ENCODE measurements at places on chromosomes 12 and 14. TPM values are rescaled to one million over a fixed set of nuclear protein-coding genes. Genes with fewer than 3 reads are reported as not detected.
A peak's percentile ranks its signal among the peaks of the same experiment; 100 is the strongest.

CDKL1 gene
- total RNA-seq = 2.9 TPM

GPR135 gene
- 0.98 TPM for total RNA-seq

DNA sequence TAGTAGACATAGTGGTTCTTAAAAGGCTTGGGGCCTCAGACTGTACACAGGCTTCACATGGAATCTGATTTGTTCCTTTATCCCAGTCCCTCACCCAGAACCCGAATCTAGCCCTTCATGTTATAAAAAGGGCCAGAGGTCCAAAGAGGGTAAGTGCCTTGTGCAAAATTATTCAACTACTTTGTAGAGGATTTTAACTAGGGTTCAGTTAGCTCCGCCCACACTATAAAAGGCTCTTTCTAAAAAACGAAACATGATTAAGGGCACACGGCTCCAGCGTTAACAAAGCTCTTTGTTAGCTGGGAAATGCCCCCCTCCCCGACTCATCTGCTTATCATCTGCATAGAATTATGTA lies 3.2 kb upstream of the SOCS2 start:
- DNase-seq = no peak

LRTM2 gene
- not detected for total RNA-seq

RIMBP2 gene
- not detected for total RNA-seq

DNA sequence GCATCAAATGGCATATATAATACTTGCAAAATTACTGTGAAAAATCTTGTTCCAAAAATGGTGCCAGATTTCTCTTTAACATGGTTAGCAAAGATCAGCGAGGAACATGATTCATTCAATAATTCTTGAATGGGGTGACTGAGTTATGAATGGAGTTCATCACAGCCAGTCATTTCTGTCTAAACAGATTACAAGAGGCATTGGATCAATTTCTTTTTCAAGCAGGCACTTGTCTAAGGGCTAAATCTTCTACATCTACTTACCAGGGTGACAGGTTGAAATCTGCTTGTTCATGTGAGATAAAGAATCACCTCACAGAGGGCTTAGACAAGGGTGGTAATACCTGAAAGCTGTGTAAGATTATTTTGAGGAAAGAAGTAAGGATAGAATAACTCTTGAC lies 247.7 kb downstream of the ATP23 start:
- DNase-seq = no peak

DNA sequence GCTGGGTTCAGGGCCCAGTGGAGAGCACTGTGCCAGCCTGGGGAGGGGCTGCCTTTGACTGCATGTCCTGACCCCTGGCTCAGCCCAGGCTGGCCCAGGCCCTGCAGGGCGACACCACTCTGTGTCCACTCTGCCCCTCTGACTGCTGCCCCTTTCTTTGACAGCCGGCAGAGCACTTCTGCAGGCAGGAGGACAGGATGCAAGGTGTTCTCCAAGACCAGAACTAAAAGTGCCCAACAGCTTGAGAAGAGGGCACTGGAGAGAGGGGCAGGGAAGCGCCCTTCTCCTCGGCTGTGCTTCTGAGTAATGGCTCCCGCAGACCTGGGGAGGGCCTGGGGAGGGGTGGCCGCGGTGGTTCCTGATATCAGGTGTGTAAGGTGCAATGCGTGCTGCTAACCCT lies 72.7 kb downstream of the WDR20 start:
- DNase-seq = no peak

GRCh38 chr12:51517800-51518199 lies 73.2 kb upstream of the SCN8A start:
- DNase-seq = no peak

DNA sequence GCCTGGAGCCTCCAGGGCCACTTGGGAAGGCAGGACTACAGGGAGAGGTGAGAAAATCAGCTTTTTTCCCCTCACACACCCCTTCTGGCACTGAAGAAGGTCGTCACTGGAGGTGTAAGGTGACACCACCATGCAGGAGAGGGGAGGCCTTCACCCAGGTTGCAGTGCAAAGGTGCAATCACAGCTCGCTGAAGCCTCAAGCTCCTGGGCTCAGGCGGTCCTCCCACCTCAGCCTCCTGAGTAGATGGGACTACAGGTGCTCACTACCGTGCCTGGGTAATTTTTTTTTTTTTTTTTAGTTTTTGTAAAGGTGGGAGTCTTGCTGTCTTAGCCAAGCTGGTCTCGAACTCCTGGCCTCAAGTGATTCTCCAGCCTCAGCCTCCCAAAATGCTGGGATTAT lies 93.6 kb downstream of the TNFAIP2 start:
- DNase-seq = no peak

DNA sequence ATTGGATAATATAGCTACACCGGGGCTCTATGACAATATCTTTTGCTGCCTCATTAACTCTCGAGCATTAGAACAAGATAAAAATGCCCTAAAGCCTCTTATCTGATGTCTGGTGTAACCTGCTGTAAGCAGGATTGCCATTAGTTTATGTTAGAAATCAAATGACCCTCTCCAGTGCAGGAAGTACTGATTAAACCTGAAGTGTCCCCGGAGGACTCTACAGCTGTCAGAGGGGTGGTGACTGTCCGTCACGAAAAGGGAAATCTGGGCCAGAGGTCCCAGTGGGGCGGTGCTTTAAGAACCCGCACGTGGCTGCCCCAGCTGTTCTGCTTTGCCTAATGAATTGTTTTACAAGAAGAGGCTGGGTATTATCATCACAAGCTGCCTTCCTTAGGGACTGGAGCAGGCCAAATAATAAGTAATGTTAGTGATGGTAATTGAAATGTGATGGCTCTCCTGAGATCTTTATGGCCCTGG lies 55.7 kb downstream of the LIN52 start:
- DNase-seq = no peak

GPR68 gene
- 9.4 TPM for total RNA-seq

STAC3 gene
- 2.8 TPM for total RNA-seq

CYP27B1 gene
- total RNA-seq = 6.6 TPM

DNA sequence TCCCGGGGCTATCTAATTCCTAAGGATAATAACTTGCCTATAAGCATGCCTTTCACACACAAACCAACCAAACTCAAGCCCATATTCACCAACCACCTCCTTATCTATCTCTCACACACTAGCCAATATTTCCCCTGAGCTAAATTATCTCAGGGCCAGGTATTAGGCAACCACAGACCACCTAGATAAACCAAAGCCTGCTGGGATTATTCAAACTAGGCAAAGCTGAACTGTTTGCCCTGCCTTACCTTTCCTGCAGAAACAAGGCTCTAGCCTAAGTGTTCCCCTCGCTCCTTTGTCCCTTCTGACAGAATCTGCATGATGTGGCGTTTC lies 114.7 kb upstream of the EEA1 start:
- DNase-seq = no peak

DNA sequence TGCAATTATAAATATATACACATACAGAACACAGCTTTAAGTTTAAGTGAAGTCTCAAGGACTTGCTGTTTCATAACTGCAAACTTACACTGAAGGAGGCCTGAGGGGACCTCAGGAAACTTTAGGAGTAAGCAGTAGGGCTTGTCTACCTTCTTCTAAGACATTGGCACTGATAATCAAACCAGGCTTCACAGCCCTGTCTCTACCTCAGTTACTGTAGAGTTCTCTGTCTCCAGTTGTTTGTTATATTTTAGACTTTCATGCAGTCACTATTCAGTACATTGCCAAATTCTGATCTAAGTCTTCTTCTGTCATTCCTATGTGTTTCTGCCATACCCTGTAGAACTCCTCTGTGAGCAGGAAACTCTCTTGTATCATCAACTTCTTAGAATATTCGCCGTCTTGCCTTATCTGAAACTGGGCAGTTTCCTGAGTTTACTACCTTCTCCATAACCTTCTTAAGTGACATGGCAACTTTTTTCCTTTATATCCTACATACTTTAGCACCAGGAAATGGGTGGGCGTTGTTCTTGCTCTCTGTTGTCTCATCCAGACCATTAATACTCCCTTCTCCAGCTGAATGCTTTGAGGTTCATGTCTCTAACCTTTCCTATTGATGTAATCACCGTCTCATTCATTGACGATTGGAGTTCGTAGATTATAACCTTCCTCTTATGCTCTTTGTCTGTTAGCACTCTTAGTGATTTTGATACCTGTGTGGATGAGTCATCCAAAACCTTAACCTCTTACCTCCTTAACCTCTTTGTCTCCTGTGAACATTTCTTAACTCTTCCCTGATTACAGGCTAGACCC lies 11.4 kb downstream of the APAF1 start:
- peak; percentile 17 for DNase-seq

DNA sequence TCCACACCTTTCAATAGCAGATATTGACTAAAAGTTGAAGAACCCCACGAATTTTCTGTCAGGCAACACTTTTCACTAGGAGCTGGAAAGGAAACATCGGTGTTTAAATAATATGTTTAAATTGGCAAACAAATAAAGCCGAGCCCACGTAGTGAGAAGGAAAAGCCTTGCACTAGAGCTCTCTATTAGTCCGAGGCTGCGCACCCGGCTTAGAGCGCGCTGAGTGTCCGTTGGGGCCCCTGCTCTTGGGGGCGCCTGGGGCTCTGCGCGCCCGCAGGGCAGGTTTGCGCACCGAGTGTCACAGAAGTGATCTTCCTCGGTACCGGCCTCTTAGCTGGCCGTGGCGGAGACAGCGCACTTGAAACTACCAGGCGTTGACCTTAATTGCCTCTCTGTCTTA lies 6.4 kb downstream of the TTC6 start:
- no peak for DNase-seq

GRCh38 chr12:47903927-47904712 lies 674 bp downstream of the VDR start:
- DNase-seq = peak; percentile 84

TMTC1 gene
- 0.04 TPM for total RNA-seq

DNA sequence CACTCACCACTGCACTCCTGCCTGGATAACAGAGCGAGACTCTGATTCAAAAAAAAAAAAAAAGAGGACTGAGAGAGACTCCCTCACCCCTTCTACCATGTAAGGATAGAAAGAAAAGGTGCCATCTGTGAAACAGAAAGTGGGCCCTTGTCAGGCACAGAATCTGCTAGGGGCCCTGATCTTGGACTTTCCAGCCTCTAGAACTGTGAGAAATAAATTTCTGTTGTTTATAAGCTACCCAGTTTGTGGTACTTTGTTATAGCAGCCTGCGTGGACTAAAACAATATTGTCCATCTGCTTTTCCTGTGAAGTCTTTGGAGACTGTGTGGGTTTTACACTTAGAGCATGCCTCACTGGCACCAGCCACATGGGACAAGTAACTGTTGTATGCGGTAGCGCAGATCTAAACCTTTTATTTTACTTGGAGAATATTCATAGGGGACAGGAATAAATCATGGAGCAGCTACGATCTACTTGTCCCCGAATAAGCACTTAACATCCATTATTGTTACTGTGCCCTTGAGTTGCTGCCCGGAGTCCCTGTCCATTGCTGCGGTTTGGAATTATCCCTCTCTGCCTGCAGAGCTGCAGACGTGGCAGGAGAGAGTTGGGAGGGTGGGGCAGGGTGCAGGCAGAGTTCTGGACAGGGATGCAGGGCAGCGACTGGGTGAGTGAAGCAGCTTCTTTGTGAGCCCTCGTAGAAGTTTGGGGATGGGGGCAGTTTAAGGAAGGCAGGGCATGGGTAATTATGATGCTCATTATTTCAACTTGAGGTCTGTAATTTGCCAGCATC lies 52.4 kb upstream of the STON2 start:
- no peak for DNase-seq

GRCh38 chr12:26769611-26770010 lies 63.4 kb downstream of the ITPR2 start:
- no peak for DNase-seq

DNA sequence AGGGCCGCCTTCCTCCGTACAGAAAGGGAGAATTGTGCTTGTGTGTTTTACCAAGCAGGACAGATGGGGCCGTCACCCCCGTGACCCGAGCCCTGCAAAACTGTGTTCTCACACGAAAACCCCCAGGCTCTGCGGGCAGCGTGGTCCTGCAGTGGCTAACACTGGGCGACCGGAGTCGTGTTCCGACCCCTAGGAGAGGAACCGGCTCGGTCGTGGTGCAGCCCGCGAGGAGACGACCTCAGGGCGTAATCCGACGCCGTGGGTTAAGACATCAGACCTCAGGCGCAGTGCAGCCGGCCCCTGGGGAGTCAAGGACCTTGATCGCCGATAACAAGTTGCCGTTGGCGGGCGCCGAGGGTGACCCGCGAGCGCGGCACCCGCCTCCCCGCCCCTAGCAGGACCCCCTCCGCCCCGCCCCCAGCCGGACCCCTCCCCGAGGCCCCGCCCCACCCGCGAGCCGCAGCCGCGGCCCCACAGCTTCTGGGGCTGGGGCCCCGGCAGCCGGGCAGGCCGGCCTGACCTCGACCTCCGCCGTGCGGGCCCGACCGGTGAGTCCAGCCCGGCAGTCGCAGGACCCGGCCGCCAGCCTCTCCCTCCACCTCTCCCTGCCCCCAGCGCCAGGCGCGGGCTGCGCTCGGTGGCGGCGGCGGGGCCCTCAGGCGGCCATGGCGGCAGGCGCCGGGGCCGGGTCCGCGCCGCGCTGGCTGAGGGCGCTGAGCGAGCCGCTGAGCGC lies at the start of gene CHPT1:
Gene CHPT1, plus strand, starts transcription at position 444 of the 733 bp plus-strand sequence. Its CDS starts 222 bp downstream, at position 666.
- DNase-seq = peak; percentile 76

TMEM229B gene
- total RNA-seq = 1.5 TPM

EFCAB11 gene
- 4.8 TPM for total RNA-seq

DNA sequence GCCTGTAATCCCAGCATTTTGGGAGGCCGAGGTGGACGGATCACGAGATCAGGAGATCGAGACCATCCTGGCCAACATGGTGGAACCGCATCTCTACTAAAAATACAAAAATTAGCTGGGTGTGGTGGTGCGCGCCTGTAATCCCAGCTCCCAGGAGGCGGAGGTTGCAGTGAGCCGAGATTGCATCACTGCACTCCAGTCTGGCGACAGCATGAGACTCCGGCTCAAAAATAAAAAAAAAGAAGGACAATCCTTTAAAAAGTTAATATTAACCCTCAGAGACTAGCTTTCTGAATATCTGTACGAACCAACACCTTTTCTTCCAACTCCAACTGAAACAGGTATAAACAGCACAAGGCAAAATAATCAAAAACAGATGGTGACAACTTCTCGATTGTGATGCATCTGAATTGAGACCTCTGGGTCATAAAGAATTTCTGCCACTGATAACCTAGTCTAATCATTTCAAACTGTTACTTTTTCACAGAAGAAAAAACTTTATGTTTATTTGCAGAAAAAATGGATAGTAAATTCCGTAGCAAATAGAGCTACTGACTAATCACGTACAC lies 27.8 kb downstream of the CLIP1 start:
- no peak for DNase-seq

- DNase-seq = no peak
Observed at GRCh38 chr12:10998204-10998603, at the start of gene TAS2R20. Gene TAS2R20 (minus strand): TSS chr12:10998304. CDS start chr12:10997875, 429 bp downstream.

GRCh38 chr14:89388853-89389252 lies 28.2 kb downstream of the FOXN3 start:
- DNase-seq = no peak

HVCN1 gene
- total RNA-seq = 4.4 TPM

ASB8 gene
- total RNA-seq = 28.8 TPM

- peak; percentile 84 for DNase-seq
Observed at GRCh38 chr14:70885343-70886022, 21.8 kb upstream of the PCNX1 start.

DNA sequence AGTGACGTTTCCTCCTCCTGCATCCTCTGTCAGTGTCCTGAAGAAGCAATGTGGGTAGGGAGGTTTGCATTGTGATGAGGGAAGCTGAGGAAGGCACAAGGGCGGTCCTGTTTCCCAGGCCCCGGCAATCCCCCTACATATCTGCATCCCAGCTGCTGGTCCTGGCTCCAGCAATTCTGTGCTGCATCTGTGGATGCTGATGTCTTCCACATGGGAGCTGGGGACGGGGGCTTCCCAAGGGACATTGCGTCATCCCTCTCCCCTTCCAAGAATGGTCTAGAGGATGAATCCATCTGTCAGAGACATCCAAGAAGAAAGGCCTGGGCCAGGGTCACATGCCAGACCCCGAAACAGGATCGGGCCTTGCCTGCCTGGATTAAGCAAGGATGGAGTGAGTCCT lies 52.1 kb downstream of the TSPAN11 start:
- no peak for DNase-seq

PLEKHH1 gene
- 4.1 TPM for total RNA-seq

HPD gene
- total RNA-seq = not detected

All from activated CD4-positive, alpha-beta T cell treated with anti-CD3 and anti-CD28 coated beads for 36 hours (primary cell).